Activated CD8-positive, alpha-beta memory T cell treated with anti-CD3 and anti-CD28 coated beads, Interleukin-2, amount 50 U/mL, for 4 hours (primary cell): ENCODE measurements at places on chromosomes 7 and 10.

GRCh38 chr10:114607358-114607998 is 50.6 kb downstream of the ABLIM1 start:
- DNase-seq, result no peak

- DNase-seq, result no peak
These were observed 56.4 kb downstream of the KAT6B start for GRCh38 chr10:74882831-74883230.

DNA sequence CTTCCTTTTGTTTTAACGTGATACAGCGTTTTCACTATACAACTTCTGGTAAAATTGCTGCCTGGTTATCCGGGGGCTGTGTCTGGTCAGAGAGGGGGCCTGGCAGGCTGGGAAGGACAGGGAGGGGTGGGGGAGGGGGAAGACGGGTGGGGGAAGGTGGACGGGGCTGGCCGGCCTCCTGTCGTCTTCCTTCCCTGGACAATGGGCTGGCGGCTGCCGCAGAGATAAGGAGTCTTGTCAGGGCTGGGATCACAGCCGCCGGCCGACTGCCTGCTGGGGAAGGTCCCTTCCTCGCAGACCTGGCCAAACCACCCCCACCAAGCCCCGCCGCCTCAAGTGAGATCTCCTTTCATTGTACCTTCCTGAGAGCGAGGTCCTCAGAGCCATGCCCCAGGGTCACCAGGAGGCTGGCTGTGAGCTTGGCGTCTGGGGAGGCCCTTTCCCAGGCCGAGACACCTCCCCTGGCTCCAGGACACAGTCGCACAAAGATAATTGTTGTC is 151.2 kb upstream of the TNRC18 start:
- DNase-seq, result no peak

DNA sequence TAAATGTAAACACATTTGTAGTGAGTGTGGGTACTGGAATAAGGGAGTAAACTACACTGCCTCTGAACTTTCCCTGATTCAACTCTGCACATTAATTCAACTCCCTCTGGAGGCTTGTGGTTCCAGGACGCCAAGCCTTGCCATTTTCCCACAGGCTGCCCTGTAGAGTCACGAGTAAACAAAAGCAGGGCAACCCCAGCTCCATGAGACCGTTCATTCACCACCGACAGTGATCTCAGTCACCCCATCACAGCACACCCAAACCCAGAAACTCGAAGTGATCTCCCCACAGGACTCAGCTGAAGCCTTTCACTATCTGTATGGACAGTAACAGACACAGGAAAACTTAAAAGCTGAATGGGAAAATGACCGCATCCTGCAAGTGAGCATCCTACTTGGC is 218.8 kb upstream of the FRMD4A start:
- DNase-seq, result no peak
